ENCODE measurements at places on chromosomes 3 and 15. TPM values are rescaled to one million over a fixed set of nuclear protein-coding genes. Genes with fewer than 3 reads are reported as not detected.

Gene KCNH8
- not detected for total RNA-seq

Gene ATP8B4
- total RNA-seq: 16.3 TPM

Gene FANCD2OS
- not detected for total RNA-seq

Gene CCR8
- 2.5 TPM for total RNA-seq

Gene TIMP4
- total RNA-seq: not detected

Gene DPPA2
- total RNA-seq: not detected

Gene ITIH3
- not detected for total RNA-seq

Gene TASOR
- total RNA-seq: 57.1 TPM

Gene ITGA11
- 0.19 TPM for total RNA-seq

Gene ZNF717
- total RNA-seq: 7.6 TPM

Gene ATP10A
- 32.9 TPM for total RNA-seq

All from activated CD8-positive, alpha-beta memory T cell treated with anti-CD3 and anti-CD28 coated beads for 36 hours (primary cell).